ENCODE measurements at places on chromosomes 3 and 15. TPM values are rescaled to one million over a fixed set of nuclear protein-coding genes. Genes with fewer than 3 reads are reported as not detected.

The KNL1 gene
- 1.3 TPM for total RNA-seq

- DNase-seq: no peak
These were observed 19.9 kb downstream of the ACKR2 start for GRCh38 chr3:42829083-42829627.

DNA sequence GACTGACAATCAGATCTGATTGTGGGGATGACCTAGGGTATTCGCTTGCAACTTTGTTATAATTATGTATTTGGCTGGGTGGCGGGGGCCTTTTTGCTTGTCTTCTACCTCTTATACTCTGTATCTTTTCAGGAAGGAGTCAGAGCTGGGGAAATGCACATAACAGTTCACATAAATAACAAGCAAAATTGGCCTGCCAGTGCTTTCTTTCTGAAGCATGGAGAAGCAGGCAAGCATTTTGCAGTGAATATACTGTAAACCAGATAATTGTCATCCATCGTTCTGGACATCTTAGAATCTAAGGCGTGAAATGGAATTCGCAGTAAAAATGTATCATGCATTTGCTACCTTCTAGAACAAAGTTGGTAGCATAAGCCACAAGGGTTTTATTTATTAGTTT, 227.6 kb downstream of the CLSTN2 start:
- no peak for DNase-seq

DNA sequence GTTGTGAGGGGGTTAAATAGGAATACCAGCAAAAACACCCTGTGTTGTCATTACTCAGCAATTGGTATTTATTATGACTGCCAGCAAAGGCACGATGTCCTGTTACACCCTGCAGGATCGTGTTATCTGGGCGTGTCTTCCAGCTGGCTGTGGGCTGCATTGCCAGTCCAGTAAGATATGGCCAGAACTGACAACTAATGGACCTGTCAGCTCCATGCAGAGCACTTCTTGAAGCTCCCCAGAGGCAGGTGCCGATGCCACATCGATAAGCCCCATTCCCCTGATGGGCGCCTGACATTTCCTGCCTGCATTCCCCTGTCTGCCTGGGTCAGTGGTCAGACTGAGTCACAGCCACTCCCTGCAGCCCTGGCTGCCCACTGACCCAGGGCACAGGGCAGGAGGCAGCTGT, 79.7 kb upstream of the RASGRF1 start:
- peak; percentile 49 for DNase-seq

GRCh38 chr3:56366641-56367162, 101.6 kb downstream of the ERC2 start:
- DNase-seq: no peak
